Activated CD4-positive, CD25-positive, alpha-beta regulatory T cell treated with anti-CD3 and anti-CD28 coated beads, Interleukin-2, amount 50 U/mL, for 72 hours (primary cell): ENCODE measurements at places on chromosomes 12 and 14.

- no peak for DNase-seq
Measured at GRCh38 chr14:91115986-91116770, 2.3 kb downstream of the DGLUCY start.

DNA sequence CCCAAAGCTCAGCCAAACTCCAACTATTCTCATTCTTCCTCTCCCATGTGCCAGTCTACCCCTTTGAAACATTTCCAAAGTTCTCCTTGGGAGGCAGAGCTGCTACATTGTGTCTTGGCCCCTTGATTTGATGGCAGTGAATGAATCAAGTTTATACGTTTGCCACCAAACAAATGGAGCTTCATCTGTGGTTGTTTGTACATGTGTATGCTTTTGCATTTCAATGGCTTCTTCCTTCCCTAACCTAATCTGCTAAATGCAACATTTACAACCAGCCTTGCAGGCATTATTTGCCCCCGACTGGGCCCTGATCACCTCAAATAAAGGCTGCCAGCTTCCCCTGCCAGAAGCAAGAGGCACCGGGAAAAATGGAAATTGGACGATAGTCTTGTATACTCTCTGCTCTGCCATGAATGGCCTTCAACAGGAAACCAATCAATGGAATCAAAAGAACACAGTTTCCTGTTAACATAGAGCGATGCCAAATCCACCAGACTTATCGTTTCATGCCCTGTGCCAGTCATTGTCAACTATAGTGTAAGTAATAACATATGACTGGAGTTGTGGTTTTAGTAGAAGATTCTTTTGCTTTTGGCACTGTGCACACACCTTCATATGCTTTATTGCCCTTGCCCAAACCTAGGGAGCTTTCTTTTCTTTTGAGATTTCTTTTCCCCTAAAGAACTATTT, 97.8 kb downstream of the TMEM30B start:
- no peak for DNase-seq

DNA sequence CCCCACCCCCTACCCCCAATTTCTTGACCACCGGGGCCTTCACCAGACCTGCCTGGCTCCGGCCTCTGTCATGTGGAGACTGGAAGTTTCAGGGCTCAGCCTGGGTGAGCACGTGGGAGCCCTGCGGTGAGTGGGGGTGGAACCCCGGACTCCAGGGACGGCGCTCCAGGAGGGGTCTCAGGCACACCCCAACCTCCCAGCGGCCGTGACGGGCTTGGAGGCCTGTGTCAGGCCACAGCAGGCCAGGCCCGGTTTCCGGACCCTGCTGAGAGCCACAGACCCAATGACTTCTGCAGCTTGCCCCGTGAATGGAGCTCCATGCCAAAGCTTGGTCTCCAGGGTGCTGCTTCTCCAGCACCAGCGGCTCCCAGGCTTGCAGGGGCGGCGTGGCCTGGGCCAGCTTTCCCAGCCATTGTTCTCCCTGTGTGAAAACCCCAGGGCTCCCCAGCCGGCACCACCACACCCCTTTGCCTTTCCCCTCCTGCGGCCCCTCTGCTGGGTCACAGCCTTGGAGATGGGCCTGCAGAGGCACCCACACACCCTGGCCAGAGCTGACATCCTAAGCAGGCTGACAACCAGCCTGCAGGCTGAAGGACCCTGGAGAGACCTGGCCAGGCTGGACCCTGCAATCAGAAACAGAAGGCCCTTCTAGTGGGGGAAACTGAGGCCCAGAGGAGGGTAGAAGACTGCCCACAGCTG, 186.2 kb upstream of the C14orf180 start:
- DNase-seq, result peak; percentile 28

- no peak for DNase-seq
Measured at GRCh38 chr12:122724641-122725243, 5.9 kb downstream of the HCAR1 start.

DNA sequence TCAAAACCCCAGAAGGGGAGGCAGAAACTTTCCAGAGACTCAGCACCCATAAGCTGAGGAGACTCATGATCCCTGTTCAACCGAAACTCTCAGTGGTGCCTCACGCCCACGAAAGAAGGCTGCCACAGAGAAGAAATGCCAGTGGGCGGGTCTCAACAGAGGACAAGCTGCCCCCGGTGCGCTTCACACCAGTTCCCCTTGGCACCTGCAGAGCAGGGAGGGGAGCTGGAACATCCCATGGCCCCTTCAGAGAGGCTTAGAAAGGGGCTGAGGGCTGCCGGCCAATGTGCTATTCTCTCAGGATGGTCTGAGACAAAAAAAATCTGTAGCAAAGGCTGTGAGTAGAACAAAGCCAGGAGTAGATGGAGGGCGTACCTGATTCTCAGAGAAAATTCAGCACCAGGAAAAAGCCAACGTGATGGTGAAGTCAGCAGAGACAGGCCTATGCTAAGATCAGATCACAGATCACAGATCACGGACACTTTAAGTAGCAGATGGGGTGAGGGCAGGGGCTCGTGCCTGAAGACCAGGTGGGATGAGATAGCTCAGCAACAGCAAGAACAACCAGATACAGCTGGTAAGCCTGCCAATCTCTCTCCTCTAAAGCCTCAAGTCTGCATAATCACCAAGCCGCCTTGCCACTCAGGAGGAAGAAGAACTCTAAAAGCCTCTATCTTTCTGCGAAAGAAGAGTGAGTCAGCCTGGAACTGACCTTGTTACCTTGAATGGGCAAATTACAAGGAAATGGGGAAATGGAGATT, 206.4 kb upstream of the GRIP1 start:
- no peak for DNase-seq

DNA sequence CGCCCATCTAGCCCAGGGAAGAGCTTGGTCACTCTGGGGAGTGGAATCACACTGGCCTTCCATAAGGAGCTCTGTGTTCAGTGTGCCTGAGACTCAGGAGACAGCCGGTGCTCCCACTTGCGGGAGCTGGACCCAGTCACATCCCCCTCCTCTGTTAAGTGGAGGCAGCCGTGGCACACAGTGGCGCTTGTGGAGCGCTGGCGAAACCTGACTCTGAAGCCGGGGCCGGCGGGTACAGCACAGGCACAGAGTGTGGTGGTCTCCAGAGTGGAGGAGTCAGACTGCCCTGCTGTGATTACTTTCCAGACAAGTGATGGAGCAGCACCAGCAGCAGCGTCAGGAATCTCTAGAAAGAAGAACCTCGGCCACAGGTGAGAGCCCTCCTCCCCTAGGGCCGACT, 33.0 kb downstream of the DEGS2 start:
- no peak for DNase-seq

- no peak for DNase-seq
Measured at GRCh38 chr12:30197392-30198057, 413.8 kb upstream of the TMTC1 start.
